ENCODE measurements at places on chromosomes 6 and 20.

GRCh38 chr20:62596921-62597320, 45.4 kb upstream of the SLCO4A1 start:
- no peak for DNase-seq

DNA sequence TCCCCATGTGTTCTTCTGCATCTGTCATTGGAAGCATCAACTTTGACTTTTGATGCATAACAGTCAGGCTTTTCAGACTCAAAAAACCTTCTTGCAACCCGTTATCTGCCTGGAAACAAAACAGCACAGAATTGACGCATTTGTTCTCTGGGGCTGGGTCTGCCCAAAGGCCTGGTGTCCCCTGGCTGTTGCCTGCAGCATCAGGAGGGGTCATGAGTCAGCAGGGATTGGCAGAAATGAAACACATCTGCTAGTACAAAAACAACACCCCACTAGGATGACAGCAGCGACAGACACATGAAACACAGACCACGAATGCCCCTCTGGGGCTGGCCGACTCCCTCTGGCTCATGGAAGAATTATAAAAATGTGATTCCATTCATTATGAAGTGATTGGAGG, 157.6 kb upstream of the INSM1 start:
- DNase-seq, result peak; percentile 36

- no peak for DNase-seq
Observed at GRCh38 chr20:45189067-45189609, 14.4 kb downstream of the PI3 start.

- DNase-seq, result no peak
Observed at GRCh38 chr20:51802170-51802751, at the start of gene SALL4. Gene SALL4, minus strand, starts transcription at chr20:51802521. Its CDS starts 113 bp downstream, at chr20:51802408.

GRCh38 chr20:31968291-31969126, 558 bp downstream of the XKR7 start:
- peak; percentile 41 for DNase-seq

GRCh38 chr20:20024942-20025341, 7.8 kb downstream of the NAA20 start:
- DNase-seq, result no peak

GRCh38 chr6:40721271-40721952, 134.2 kb upstream of the LRFN2 start:
- DNase-seq, result no peak

- DNase-seq, result no peak
Observed at GRCh38 chr6:163354085-163354484, 60.4 kb upstream of the QKI start.

DNA sequence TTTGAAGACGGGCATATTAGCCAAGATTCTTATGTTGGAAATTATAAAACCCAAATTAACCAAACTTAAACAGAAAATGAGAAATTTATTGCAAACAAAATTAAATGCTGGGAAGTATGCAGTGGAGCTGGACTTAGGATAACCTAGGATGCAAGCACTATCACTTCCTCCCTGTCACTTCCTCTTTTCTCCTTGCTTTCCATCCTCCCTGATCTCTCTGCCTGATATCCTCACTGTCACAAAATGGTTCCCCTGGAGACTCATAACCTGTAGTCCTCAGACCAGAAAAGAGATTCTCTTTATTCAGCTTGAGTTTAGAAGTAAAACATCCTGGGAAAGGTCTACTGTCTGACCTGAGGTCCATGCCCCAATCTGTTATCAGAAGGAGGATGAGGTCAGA, 7.4 kb upstream of the KLHL32 start:
- no peak for DNase-seq

DNA sequence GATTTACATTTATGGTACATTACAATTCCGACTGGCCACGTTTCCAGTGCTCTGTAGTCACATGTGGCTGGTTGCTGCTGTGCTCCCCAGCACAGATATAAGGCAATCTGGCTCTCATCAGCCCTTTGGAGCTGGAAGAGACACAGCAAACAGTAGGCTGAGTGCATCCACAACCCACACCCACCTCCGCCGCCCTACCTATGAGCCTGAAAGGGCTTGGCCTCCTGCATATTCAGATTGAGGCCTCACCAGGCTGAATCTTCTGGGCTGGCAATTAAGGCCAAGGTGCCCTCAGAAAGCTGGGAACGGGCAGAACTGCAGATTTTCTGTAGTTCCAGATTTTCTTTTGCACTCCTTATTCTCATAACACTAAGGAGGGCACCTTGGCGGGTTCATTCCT, 2.7 kb upstream of the SNHG17 start:
- no peak for DNase-seq

GRCh38 chr6:35317483-35318195, 20.0 kb downstream of the DEF6 start:
- DNase-seq, result no peak

- DNase-seq, result peak; percentile 34
Observed at GRCh38 chr20:63835021-63835858, 4.2 kb upstream of the ZBTB46 start.
